ENCODE measurements at places on chromosomes 16 and 17.

DNA sequence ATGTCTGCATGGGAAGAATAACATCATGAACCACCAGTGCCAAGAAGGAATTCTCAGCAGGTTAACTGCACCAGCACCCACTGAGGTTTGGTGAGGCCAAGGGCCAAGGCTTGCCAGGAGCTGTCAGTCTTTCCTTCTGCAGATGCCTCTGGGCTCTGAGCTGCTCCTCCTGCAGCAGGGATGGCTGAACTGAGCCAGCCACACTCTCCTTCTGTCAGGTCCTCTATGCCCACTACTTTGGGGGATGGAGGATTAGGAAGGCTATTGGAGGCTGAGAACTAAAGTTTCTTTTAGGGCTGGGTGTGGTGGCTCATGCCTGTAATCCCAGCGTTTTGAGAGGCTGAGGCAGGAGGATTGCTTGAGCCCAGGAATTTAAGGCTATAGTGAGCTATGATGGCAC lies 71.6 kb downstream of the PLXDC1 start:
- DNase-seq: no peak

DNA sequence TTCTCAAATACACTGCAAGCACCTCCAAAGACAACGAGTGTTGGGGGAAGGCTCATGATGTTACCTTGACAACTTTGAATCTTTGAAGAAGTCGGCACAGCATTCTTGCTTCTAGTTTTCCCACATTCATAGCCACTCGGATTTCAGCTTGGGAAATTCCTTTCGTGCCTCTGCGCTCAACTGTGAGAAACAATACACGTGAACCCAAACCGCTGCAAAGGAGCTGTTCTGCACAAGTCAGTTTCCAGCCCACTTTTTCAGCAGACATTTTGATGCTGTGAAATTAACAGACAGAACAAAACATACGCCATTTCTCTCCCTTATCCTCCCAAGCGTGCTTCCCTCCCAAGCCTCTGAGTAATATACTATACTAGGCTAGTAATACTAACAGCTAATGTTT lies 41.2 kb downstream of the GTF3C1 start:
- DNase-seq: no peak

DNA sequence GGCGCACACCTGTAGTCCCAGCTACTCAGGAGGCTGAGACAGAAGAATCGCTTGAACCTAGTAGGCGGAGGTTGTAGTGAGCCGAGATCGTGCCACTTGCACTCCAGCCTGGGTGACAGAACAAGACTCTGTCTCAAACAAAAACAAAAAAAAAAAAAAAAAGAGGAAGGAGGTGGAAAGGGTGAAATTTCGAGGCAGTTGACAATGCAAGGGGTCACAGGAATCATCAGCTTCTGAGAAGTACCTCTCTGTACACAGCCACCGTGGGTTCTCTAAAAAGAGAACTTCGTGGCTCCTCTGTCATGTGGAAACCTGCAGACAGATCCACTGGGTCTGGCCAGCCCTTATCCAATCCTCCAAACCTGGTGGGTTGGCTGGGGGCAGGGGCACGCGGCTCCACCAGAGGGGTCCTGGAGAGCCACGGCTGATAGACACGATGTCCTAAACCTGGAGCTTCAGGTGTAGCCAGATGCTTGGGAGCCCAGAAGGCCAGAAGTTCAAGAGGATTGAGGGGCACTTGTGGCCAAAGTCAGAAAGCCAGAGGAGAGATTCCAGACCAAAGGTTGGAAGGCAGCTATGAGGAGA lies 540 bp upstream of the CD300LF start:
- DNase-seq: no peak

- DNase-seq: peak; percentile 92
Observed at GRCh38 chr17:18857864-18858566, at the start of gene PRPSAP2. PRPSAP2 (plus strand) TSS chr17:18858131; CDS start chr17:18865834, 7,703 bp downstream.

DNA sequence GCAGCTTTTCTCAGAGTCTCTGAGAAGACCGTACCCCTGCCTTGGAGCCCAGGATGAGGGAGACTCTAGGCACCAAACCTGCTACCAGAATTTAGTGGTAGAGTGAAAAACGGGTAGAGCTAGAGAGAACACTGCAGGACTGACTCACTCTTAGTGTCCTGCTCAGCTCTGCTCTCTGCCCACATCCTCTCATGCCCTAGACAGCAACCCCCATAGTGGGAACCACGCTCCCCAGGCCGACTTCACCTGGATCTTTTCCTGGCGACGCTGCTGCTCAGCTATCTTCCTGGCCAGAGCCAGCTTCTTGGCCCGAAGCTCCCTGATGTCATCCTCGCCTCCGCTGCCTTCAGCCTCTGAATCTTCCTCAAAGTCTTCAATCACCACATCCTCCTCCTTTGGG lies 26.7 kb downstream of the HIC1 start:
- DNase-seq: no peak

GRCh38 chr16:85601272-85601639 lies 11.9 kb upstream of the GSE1 start:
- DNase-seq: no peak

- DNase-seq: peak; percentile 80
Observed at GRCh38 chr17:35568561-35568960, 7.9 kb upstream of the SLFN14 start.

DNA sequence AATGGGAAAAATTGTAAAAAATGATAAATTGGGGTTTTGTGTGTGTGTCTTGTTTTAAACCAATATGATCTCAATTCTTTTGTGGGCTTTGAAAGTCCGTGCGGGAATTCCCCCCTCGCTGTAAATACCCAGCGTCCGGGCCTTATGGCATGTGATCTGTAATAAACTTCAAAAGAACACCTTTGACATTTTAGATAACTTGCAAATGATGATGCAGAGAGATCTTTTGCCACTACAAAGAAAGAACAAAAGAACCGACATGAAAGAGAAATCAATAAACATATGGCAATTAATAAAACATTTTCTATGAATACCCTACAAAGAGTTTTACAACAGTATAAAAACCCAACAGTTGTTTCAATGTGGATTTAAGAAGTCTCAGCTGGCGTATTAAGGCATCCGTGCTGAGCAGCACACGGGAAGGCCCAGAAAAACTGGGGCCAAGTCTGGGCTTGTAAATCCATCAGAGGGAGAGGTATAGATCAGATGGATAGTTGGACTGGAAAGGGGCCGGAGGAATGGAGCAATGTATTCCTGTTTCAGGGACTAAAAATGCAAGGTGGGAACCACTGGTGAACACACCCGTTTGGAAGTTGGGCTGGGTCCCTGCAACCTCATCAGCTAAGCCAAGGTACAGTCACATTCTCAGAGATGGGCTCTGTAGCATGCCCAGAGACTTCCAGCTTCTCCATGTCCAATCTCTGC lies 115.2 kb downstream of the IRX5 start:
- no peak for DNase-seq

DNA sequence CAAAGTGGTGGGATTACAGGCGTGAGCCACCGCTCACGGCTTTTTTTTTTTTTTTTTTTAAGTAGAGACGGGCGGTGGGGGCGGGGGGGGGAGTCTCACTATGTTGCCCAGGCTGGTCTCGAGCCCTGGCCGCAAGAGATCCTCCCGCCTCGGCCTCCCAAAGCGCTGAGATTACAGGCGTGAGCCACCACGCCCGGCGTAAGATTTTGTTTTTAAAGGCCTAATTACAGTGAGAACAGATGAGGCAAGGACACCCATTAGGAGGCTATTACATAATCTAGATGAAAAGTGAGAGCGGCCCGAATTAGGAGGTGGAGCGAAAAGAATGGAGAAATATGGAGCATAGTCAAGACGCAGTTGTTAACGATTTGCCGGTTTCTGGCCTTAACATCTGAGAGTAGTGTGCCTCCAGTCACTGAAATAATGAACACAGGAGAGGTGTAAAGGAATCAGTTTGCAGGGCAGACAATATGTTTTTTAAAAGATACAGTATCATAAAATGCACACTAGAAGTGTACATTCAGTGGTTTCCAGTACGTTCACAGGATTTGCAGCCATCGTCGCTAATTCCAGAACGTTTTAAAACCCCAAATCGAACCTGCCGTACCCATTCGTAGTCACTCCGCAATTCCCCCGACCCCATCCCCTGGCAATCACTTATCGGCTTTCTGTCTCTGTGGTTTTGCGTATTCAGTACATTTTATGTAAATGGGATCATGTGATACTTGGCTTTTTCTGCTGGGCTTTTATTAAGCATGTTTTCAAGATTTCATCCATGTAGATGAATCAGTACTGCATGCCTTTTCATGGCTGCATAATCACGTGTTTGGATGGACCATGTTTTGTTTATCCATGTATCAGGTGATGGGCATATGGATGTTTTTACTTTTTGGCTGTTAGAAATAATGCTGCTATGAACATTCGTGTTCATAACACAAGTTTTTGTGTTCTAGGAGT lies 1.4 kb upstream of the SLX4 start:
- DNase-seq: no peak

DNA sequence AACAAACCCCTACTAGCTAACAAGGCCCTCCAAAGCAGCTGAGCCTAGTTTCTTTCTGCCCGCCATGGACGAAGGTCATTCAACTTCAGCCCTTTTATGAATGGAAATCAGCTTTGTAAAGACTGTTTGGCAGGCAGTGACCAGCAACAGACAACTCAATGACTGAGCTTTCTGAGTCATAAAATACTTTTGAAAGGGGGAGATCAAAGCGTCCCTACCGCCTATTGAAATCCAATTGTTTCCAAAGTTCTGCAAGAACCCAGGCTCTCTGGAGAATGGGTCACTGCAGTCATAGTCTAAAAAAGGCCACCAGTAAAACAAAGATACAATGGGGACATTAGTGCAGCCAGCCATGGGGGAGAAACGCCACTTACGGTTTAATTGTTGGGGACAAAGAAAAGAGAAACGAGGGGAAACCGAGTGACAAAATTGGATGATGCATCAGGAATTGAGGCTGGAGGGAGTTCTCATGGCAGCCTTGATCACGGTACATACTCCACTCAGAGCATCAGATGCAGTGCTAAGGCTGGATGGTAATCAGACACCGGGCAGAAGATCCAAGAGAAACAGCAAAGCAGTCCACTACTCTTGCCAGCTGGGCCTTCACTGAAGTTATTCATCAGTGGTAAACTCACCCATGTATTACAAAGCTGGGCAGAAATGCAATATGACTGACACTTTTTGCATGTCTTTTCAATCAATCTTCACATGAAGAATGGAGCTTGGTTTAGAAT lies 9.8 kb downstream of the ADAMTS18 start:
- DNase-seq: no peak

DNA sequence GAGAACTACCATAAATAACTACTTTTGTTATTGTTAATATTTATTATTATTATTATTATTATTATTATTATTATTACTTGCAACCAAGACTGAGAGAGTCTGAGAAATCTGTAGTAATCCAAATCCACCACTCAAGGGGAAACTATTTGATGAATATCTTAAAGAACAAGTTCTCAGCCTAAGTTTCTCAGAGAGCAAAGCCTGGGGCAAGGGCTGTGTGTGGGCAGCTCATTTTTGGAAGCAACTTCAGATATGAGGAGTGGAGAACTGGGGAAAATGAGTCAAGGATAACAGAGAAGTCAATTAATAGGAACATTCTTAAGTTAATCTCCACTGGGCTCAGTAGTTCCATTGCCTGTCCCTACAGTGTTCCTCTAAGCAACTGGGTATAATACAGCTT lies 57.1 kb upstream of the KCNJ16 start:
- DNase-seq: no peak

DNA sequence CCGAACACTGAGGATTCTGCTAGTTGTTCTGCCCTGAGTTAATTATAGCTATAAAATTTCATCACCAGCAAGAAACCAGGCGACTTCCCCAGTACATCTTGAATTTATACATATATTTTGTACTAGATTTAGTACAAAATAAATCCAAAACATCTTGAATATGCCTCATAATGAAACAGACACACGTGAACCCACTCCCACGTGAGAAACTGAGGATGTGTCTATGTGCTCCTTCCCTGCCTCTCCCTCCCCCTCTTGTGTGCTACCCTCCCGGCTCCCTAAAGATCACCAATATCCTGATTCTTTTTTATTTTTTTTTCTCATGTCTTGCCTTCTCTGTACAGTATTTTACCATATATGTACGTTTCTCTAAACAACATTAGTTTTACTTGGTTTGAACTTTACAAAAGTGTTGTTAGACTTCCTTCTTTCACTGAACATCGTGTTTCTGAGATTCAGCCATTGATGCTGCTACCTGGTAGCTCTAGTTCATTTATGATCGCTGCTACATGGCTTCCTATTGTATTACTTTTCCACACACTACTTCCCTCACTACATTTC lies 1.1 kb upstream of the LCMT1 start:
- peak; percentile 18 for DNase-seq

DNA sequence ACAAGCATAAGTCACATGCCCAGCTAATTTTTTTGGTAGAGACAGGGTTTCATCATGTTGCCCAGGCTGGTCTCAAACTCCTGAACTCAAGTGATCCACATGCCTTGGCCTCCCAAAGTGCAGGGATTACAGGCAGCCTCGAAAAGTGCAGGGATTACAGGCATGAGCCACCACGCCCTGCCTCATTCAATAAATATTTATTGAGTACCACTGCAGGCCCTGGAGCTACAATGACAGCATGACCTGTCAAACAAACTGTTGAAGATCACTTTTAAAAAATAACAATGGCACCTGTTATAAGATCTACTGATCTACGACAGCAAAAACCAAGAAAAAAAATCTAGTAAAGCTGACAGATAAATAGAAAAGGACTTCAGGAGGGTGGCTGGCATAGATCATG lies 76.3 kb downstream of the CEP95 start:
- DNase-seq: no peak

DNA sequence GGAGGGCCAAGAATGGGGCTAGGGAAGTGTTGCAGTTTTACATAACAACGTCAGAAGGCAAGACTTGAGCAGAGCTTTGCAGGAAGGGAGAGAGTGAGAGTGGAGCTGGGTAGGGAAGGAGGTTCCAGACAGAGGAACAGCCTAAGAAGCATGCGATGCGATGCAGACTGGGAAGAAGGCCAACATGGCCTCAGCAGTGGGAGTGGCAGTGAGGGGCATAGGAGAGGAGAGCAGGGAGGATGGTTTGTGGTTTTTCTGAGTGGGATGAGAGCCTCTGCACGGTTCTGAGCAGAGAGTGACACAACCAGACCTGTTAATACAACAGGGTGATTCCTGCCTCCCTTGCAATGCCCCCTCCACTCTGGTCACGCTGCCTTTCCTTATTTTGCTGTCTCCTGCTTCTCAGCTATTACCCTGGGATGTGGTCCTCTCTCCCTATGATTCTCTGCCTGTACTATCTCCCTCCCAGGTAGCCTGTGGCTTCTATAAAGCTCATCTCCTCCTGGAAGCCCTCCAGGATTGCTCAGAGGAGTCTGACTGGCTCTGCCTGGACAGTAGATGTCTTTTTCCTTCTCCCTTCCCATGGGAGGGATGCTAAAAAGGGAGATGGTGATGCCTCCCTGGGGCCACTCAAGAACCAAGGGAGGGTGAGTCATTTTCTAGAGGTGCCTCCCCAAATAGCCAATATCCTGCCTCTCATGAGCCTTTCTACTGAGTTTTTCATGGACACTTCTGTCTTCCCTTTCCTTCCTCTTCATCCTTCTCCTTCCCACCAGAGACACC lies 38.7 kb upstream of the NGFR start:
- DNase-seq: peak; percentile 66

GRCh38 chr16:14446796-14447195 lies 183.3 kb downstream of the PARN start:
- DNase-seq: no peak

Measured in mesenchymal stem cell (in vitro differentiated cells and primary cell).